ENCODE measurements at places on chromosomes 4 and X.

GRCh38 chrX:143472347-143472938, 44.8 kb downstream of the SPANXN3 start:
- no peak for DNase-seq

GRCh38 chr4:98181809-98182208, 38.5 kb upstream of the STPG2 start:
- no peak for DNase-seq

DNA sequence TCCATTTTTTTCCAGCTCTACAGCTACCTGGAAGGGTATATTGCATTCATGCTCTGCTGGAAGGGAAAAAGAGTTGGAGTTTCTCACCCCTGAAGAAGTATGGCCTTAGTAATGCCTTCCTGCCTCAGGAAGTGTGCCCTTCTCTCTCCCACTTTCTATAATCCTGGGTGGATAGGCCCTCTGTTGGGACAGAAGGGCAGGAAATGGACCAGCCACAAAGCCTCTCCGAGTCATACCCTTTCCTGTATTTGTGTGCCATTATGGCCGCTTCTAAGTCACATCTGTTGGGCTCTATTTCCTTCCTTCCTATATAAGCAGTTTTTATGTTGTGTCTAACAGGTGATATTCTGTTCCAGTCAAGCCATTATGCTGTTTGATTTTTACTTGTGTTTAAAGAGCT, 74.8 kb upstream of the SMARCA5 start:
- DNase-seq, result no peak

GRCh38 chr4:78069859-78070258, 12.7 kb downstream of the FRAS1 start:
- no peak for DNase-seq

DNA sequence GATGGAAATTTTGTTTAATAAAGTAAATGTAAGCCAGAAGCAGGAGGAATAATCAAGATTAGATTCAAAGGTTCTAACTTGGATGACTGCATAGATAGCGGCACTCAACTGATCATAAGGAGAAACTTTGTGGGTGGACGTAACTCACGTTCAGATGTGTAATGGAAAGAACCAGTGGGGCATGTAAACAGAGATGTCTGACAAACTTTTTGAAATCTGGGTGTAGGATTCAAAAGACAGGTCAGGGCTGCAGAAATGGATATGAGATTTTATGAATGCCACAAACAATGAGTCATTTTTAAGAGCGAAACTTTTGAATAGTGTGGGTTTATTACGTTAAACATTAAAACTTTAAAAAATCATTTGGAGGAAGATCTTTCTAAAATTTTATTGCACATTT, 375.6 kb downstream of the GBA3 start:
- no peak for DNase-seq

GRCh38 chr4:73718375-73719373, 21.7 kb upstream of the CXCL8 start:
- DNase-seq, result no peak

DNA sequence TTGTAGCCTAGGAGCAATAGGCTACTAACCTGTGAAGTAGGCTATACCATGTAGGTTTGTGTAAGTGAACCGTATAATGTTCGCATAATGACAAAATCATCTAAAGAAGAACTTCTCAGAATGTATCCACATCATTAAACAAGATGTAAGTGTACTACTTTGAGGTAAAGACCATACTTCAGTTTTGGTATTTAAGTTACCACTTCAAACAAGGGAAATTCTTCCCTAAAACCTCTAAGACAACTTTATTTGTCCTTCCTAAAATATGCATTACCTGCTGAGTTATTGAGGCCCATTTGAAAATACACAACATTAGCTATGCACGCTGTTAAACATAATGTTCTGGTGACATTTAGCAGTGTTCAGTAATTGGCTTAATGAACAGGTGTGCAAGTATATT, 182.7 kb downstream of the RPA4 start:
- DNase-seq, result no peak

DNA sequence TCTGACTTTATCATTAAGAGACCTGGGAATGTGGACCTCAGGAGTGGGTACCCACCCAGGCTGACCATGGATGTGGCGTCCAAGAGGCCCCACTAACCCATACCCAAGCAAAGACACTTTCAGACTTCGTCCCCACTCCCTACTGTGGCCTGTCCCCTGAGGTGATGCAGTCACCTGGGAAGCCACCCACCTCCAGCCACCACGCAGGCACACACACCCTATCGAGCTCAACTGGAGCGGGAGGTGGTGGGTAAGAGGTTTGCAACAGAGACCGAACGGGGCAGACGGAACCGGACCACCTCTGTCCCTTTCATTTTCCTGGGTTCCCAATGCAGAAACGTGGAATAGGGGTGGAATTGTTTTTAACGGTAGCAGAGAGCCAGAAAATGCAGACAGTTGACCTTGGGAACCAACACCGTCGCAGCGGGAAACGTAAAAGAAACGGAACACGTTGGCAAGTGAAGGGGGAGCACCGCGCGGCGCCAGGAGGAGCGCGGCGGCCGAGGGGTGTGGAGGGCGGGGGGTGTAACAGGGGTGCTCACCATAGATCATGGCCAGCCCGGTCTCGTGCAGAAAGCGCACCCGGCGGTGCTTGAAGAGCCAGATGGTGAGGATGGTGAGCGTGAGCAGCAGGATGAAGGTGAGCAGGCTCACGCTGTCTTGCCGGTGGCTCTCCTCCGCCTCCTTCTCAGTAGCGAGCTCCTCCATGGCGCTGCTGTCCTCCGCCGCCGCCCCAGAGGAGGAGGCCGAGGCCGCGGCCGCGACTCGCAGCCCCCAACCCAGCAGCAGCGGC, 559 bp downstream of the SLC9A7 start:
- peak; percentile 4 for DNase-seq

DNA sequence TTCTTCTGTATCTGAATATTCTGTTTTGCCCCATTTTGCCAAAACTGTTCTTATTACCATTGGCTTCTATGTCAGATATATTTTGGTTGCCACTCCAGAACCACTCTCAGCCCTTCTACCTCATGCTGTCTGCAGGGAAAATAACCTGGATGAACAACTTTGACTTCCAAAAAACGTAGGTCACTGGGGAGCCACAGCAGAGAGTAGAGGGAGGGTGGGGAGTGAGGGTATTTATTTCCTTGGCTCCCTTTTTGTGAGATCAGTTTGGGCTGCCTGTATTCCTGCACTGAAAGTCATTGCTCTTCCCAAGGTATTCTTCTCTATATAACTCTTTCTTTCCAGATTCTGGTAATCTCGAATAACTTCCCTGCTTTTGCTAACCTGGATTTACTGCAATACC, 6.3 kb downstream of the BMPR1B start:
- DNase-seq, result no peak

DNA sequence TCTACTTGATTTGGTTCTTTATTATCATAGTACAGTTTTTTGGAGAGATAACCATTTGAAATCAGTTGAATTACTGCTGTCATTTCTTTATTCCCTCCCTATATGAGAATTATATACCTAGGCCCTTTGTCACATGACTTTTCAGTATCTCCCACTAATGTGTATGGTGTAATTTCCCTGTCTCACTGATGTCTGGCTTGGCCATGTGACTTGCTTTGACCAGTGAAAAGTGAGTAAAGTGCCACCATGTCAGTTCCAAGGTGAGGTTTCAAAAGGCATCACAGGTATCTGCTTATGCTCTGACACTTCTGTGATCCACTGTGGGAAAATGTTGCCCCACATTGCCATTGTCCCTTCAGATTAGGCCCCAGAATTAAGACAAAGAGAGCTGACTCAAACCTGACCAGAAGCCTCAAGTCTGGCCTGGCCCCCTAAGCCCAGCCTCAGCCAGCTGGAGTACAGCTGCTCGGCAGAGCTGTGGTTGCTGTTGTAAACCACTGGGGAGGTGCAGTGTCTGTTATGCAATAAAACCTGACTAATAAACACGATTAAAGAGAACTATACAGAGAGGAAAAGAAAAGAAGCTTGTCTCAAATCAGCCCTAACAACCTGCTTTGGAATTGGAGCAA, 27.5 kb downstream of the SETD7 start:
- DNase-seq, result no peak

DNA sequence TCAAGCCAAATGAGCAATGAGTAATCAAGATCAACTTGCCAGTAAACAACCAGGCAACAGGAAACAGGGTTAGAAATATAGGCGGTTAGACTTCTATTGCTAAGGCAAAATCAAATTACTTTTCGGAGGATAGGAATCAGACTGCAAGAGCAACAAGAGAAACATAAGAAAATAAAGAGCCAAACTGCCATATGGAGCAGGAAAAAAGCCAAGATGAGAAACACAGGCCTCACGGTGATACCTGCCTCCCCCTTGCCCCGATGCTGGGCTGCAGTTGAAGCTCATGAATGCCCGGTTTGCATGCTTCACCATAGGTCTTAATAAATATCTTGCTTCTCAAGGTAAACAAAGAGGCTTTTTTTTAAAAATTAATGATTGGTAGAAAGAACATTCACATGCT, 158.4 kb upstream of the MAGEC2 start:
- DNase-seq, result no peak

DNA sequence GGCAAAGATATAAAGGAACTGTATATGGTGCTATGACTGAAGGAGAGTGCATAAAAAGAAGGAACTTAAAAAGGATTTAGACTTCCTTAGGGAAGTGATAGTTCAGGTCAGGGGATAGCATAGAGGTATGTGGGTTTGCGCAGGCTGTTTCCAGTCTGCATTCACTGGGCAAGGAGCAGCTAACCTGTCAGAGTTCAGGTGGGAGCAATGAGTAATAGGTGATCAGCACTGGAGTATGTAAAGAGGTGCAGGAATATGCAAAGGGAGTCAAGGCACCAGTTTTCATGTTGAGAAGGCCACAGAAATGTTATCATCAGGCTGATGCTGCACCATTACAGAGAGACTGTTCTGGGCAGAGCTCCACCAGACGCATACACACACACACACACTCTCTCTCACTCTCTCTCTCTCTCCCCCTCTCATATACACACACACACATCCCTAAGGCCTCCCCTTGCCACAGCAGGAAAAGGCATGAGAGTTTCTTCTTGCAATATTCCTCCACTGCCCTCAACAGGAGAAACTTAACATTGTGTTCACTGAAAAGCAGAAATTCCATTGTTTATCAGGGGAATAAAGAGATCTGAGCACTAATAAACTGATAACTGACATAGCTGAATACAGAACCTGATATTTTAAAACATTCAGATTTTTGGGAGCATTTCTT, 256.4 kb upstream of the GRID2 start:
- no peak for DNase-seq

DNA sequence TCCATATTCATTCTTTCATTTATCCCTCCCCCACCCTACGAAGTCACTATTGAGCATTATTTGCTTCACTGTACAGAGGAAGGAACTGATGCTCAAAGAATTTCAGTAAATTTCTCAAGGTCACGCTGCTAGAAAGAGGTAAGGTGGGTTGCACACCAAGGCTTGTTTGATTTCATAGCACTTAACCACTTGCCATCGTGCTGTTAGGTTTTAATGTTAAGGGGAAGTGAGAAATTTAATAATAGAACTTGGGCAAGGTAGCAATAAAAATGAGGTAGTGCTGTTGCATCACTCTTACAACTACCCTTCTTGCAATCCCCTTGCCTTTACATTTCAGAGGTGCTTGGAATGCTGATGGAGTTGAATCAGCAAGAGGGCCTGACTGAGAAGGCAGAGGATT, 343.1 kb downstream of the MID1IP1 start:
- peak; percentile 30 for DNase-seq

- no peak for DNase-seq
Observed at GRCh38 chrX:39896951-39897740, 200.6 kb downstream of the BCOR start.

- DNase-seq, result no peak
Observed at GRCh38 chr4:154277172-154277571, 214.4 kb downstream of the DCHS2 start.

DNA sequence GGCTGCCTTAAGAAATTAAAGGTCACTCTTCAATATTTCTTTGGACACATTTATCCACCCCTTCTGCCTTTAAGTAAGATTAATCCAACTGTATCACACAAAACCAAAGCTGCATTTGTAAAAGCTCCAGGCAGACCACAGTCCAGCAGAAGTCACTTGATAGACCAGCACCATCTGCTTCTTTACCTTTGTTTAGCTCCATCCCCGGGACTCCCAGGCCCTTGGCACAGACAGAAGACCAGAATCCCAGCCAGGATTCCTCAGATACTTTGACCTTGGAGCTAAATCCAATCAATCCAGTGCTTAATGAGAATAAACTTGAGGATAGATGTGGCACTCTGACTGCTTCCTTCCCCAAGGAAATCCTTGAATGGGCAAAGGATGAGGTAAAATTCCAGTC, 333.1 kb upstream of the RASGEF1B start:
- no peak for DNase-seq

- DNase-seq, result peak; percentile 5
Observed at GRCh38 chr4:84965553-84966381, 723 bp downstream of the WDFY3 start.

DNA sequence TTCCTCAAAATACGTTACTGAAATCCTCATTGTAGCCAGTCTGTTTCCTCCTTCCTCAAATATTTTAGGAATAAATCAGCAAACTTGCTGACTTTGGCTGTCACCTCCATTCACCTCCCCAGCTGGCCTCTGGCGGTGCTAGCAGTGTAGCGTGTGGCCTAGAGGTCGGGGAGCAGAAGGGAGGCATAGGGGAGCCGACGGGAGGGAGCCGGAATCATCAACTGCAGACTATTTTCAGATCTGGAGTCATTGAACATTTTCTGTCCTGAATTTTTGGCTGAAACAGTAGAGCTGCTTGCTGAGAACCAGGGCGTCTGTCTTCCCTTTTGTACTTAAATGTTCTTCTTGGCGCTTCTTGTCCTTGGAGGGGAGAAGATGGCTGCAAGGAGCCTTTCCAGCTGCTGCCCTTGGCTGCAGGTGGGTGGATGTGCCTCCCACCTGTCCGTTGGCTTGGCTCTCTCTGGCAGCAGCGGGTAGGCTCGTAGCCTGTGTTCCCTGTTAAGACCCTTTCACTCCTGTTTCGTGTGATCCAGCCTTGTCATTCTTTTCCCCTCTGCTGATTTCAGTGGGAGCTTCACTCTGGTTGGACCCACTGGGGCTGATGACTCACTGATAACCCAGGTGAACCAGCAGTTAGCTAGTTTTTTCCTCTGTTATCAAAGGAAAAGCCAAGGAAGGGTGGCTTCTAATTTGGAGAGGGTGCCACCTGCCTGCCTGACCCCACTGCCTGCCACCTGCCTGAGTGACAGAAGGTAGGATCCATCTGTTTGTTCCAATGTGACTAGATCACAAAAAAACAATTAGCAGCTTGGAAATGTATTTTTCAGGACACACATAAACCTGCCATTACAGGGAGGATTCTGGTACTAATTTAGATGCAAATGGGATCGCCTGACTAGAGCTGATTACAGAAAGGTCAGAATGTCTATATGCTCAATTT, 135.9 kb downstream of the GATB start:
- DNase-seq, result no peak

DNA sequence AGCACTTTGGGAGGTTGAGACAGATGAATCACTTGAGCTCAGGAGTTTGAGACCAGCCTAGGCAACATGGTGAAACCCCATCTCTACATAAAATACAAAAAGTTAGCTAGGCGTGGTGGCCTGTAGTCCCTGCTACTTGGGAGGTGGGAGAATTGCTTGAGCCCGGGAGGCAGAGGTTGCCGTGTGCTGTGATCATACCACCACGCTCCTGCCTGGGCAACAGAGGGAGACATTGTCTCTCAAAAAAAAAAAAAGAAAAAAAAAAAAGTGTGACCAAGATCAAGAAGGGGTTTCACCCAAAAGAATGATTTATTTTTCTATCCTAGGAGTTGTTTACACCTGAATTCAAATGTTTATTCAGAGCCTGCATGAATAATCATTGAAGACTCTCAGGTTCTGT, 572.4 kb upstream of the GALNT7 start:
- DNase-seq, result no peak

GRCh38 chr4:89111833-89112563, 665 bp downstream of the TIGD2 start:
- DNase-seq, result no peak

GRCh38 chrX:111874241-111874640, 1.7 kb upstream of the TRPC5OS start:
- DNase-seq, result no peak

Measured in germinal center (tissue), 1 donor.